ENCODE measurements at places on chromosomes 12 and 14. TPM values are rescaled to one million over a fixed set of nuclear protein-coding genes. Genes with fewer than 3 reads are reported as not detected.

DNA sequence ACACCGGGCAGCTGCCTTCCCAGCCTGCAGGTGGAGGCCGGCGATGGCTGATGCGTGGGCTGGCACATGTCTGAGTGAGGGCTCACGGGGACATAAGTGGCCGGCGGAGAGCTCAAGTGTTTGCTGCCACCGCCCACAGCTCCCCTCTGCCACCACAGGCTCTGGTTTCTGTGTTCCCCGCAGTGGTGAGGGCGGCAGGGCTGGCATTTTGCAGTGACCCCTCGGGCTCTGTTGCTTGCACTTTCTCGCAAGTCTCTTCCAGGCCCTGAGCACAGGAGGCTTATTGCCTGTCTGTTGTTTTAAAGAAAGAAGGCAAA, 271.0 kb upstream of the RTL1 start:
- DNase-seq = no peak

Gene PHETA1
- 10.0 TPM for polyA plus RNA-seq

Gene HHIPL1
- 0.98 TPM for polyA plus RNA-seq

DNA sequence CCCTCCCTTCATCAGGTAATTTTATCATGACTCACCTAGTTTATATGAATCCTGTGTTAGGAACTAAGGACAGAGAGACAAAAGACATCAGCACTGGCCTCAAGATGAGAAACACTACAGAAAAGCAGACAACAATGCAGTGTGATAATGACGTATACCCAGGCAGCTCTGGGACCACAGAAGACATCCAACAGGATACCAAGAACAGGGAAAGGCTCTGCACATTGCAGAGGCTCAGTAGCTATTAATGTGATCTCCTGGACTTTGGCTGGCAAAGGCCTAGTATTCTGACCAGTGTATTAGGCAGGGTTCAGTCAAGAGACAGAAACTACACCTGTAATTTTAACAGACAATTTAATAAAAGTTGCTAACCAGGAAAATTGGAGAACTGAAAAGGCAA, 39.7 kb downstream of the CDK17 start:
- no peak for DNase-seq

Gene RASSF9
- 16.8 TPM for polyA plus RNA-seq

Gene KCNA5
- 1.9 TPM for polyA plus RNA-seq

Data from left kidney (tissue), 8 donors.